ENCODE measurements at places on chromosomes 7 and 10. TPM values are rescaled to one million over a fixed set of nuclear protein-coding genes. Genes with fewer than 3 reads are reported as not detected.

Gene GPR15LG
- total RNA-seq: not detected

Gene NACAD
- total RNA-seq: 4.2 TPM

Gene MMD2
- not detected for total RNA-seq

Gene CALHM3
- not detected for total RNA-seq

Gene SAP25
- 0.13 TPM for total RNA-seq

Gene ST8SIA6
- not detected for total RNA-seq

Gene SPDYE6
- not detected for total RNA-seq

Gene H2BK1
- not detected for total RNA-seq

Gene OR9A2
- not detected for total RNA-seq

Gene AKR1C8
- not detected for total RNA-seq

Gene CHN2
- total RNA-seq: not detected

Gene SPAG6
- not detected for total RNA-seq

Gene KEL
- total RNA-seq: not detected

Gene ZNF783
- 10.6 TPM for total RNA-seq

Gene HOXA10
- not detected for total RNA-seq

Gene TYW1
- 16.2 TPM for total RNA-seq

Gene LRMDA
- 1.0 TPM for total RNA-seq

Gene SPACDR
- 0.96 TPM for total RNA-seq

Gene SORCS3
- total RNA-seq: 0.03 TPM

Gene NME8
- total RNA-seq: not detected

Gene SEC24C
- 85.0 TPM for total RNA-seq

Gene ZNF736
- 7.4 TPM for total RNA-seq

Gene PTPRN2
- total RNA-seq: 0.26 TPM

Gene INHBA
- total RNA-seq: 67.4 TPM

Gene ZNF438
- 3.1 TPM for total RNA-seq

Gene GBX1
- not detected for total RNA-seq

Gene SLC25A13
- 10.3 TPM for total RNA-seq

Gene CAPZA2
- total RNA-seq: 149 TPM

Gene MYL10
- total RNA-seq: not detected

Gene ZNRF2
- total RNA-seq: 7.8 TPM

Gene PLXNA4
- total RNA-seq: 29.5 TPM

Gene VPS26A
- 38.2 TPM for total RNA-seq

Gene UPK3BL2
- total RNA-seq: 3.5 TPM

Gene CYP2C19
- total RNA-seq: not detected

Gene NAT16
- not detected for total RNA-seq

Gene GHRHR
- not detected for total RNA-seq

Gene CABCOCO1
- 0.26 TPM for total RNA-seq

Gene YAE1
- 18.2 TPM for total RNA-seq

Gene PLAC9
- total RNA-seq: 8.0 TPM

Gene LRRC18
- total RNA-seq: not detected

Gene NUTM2B
- 0.39 TPM for total RNA-seq

Gene CALCR
- not detected for total RNA-seq

Gene TMEM236
- 0.07 TPM for total RNA-seq

Gene TFR2
- 1.9 TPM for total RNA-seq

Gene SEMA4G
- 3.0 TPM for total RNA-seq

Gene BUB3
- total RNA-seq: 145 TPM

Gene C10orf62
- not detected for total RNA-seq

Gene THSD7A
- 0.17 TPM for total RNA-seq
